ENCODE measurements at places on chromosomes 4 and X.

DNA sequence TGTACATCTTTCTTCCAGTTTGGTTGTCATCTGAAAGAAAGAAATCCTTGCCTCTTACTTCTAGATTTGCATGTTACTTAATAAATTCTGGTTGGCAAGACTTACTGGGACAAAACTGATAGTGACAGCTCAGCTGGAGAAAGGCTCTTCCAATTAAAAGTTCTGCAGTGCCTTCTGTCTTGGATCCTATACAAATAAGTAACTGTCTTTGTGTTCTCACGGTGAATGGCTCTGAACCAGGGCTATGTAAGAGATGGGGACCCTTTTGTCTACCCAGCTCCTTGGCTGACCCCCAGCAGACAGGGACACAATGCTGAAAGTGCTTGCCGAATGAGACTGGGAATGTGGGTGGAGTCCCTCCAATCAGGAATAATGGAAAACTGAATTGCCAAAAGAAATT, 89.5 kb downstream of the AASDH start:
- no peak for DNase-seq

GRCh38 chr4:108174856-108175255, 6.1 kb upstream of the LEF1 start:
- DNase-seq: no peak

GRCh38 chr4:147955827-147956558, 224.1 kb downstream of the ARHGAP10 start:
- no peak for DNase-seq

DNA sequence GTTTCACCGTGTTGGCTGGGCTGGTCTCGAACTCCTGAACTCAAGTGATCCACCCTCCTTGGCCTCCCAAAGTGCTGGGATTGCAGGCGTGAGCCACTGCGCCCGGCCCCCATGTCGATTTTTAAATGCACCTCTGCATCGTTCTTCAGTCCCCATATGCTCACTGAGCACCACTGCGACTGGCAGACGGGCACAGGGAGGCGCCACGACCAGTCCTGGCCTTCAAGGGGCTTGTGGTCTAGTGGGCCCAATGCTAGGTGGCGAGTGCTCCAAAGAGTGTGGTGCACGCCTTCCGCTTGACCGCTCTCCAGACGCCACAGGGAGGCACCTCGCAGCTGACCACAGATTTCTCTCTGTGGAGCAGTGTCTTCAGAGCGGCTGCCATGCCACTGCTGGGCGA, 11.7 kb upstream of the MSANTD1 start:
- DNase-seq: no peak

DNA sequence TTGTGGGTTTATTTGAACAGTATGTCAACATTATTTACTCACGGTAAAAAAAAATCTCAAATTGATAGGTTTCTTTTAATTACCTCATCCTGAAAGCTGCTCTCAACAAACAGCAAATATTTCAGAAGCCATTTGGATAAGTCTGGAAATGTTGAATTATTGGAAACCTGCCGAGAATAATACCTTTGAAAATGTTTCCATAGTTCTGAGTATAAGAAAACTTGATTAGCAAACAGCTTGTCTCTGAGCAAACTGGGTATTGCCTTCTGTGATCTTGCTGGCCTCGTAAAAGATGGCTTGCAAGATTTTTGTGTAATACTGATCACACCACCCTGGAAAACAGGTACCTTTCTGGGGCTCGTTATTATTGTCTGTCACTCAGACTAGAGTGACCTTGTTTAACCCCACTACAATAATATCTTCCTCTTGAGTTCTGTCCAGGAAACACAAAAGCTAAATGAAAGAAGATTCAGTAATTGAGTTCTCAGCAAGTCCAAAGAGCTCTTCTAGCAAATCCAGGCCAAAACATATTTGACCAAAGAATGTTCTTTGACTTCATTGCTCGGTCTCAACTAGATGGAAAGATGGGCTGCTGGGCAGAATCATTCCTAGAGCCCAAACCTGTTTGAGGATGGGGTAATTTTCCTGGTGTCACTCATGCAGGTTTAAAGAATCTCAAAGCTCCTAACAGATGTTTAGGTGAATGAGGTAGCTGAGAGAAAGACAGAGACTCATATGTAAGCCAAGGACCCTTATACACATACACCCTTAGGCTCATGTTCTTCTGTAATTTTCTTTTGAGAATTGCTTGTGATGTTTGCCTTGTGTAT, 255.6 kb upstream of the JADE1 start:
- DNase-seq: no peak

DNA sequence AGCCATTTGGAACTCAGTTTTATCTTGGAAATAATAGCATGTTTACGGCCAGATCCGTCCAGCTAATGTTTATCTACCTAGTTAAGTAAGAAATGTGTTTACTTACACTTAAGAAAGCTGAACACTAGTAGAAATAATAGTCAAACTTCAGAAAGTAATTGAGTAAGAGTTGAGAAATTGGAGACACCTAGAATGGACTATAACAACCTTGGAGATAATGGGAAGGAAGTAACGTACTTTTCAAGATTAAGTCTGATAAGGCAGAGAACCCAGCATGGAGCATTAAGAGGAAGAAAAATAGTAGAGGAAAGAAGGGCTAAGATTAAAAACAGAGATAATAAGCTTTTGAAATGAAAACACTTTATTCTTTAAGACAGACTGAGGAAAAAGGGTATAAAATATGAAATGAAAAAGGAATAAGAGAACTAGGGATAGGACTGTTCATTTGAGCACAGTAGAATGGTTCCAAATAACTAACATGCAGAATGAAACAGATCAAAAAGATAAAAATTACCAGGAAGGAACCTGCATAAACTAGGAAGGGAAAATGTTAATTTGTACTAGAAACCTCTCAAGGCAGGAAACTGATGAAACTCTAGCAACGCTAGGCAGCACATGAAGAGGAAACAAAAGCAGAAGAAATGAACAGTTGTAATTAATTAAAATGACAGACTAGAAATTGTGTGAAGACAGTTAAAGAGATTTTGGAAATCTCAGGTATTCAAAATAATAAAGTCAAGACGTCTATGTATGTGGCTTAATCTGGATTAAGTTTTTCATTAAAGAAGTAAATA, 71.7 kb downstream of the FBXW7 start:
- DNase-seq: no peak

- DNase-seq: no peak
Observed at GRCh38 chr4:90207887-90208454, 80.8 kb downstream of the CCSER1 start.

DNA sequence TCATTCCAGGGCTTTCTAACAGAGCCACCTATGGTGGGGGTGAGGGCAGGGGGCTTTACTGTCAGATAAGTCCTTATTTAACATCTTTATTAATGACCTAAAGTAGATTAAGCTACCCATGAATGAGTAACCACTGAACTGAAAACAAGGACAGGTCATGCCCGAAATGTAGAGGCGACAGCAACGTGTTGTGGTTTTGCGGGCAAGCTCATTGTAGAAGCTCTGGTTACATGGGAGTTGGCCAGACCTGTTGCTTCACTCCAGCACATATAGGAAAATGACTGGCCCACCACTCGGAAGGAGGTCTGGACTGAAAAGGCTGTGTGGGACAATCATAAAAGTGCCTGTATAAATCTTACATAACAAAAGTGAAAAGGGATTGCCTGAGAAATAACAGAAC, 109.6 kb upstream of the NDP start:
- DNase-seq: no peak

DNA sequence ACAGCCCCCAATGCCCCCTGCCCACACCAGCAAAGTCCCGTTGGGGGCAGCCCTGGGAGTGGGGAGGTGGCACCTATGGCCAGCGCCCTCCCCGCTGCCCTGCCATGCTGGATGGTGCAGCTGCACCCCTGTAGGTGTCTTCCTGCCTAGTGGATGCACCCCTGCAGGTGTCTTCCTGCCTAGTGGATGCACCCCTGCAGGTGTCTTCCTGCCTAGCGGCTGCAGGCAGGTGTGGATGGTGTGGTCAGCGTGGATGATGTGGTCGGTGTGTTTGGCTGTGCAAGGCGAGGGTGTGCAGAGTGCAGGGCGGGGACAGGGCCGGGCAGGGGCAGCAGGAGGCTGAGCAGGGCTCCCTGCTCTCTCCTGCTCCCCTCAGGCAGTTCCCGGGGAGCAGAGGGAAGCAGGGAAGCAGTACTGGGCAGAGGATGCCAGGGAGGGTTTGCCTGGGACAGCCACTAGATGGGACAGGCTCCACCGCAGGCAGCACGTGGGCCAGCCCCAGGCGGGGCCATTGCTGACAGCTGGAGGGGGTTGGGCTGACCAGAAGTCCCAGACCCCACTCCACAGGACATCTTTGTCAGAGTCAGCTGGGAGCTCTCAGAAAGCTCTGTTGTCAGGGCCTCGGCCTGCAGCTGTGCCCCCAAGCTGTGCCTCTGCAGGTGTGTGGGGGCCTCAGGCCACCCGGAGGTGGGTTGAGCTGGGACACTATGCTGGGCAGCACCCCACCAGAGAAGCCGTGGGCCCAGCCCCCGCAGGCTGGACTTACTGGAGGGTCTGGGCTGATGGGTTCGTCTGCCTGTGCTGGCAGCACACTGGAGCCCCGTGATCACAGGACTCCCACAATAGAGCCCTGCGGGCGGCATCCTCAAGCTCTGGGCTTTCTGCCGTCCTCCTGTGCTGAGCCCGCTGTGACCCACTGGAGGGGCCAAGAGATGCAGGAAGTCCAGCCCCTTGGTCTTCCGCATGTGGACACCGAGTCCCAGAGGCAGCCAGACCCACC, 23.7 kb downstream of the DOK7 start:
- peak; percentile 29 for DNase-seq

DNA sequence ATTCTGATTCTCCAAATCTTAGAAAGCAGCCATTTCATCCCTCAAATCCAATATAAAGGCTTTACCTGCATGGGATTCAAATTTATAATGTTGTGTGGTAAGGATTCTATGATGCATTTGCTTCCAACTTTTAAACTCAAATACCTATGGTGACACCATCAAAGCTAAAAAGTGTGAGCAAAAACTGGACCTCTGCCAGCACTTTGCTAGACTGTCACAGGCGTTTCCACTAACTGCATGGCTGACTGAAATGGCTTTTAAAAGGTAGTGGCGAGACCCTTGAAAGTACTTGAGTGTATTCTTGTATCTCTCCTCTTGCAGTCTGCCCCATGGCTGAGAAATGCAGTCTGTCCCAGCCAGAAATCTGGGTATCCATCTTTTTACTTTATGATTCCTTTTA, 169.4 kb downstream of the AMELX start:
- DNase-seq: no peak
